GM23248 (cell line): ENCODE measurements at places on chromosomes 2 and 18. TPM values are rescaled to one million over a fixed set of nuclear protein-coding genes. Genes with fewer than 3 reads are reported as not detected.

- no peaks in the 10 kb centered on the region for H3K36me3 ChIP-seq
- no peaks in the 10 kb centered on the region for H3K4me1 ChIP-seq
- no peak overlapping the region for H3K27ac ChIP-seq
- H3K27me3 ChIP-seq = no peaks in the 10 kb centered on the region
- H3K4me3 ChIP-seq = no peak overlapping the region
Observed at GRCh38 chr2:167318581-167318980, 430.3 kb downstream of the XIRP2 start.

- no peaks in the 10 kb centered on the region for H3K27me3 ChIP-seq
- no peaks in the 10 kb centered on the region for H3K36me3 ChIP-seq
- H3K4me1 ChIP-seq = peaks cover 17% of the 10 kb centered on the region
- DNase-seq = peak; percentile 89
- H3K4me3 ChIP-seq = peak overlapping the region; percentile 38
- no peak overlapping the region for H3K27ac ChIP-seq
Observed at GRCh38 chr2:118830118-118830517, 17.3 kb downstream of the EN1 start.

DNA sequence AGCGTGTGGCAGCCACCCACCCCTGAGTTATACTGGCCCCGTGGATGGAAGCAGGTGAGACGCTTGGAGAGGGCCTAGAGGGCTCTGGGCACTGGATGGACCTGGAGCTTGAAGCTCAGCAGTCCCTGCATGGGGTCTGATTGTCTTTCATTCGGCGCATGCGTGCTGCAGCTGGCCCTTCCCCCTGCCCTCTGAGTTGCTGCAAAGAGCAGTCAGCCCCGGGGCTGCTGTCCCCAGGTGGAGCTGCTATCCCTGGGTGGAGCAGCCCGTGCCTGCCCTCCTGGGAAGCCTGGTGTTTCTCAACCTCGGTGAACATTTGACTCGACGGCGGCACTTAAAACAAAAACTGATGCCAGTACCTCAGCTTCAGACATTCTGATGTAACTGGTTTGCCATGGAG is 29.6 kb downstream of the IGFBP5 start:
- H3K27me3 ChIP-seq = no peaks in the 10 kb centered on the region
- H3K4me1 ChIP-seq = peaks cover 13% of the 10 kb centered on the region
- no peak overlapping the region for H3K27ac ChIP-seq
- no peaks in the 10 kb centered on the region for H3K36me3 ChIP-seq

FAM237A gene
- not detected in 2 replicates for total RNA-seq

DNA sequence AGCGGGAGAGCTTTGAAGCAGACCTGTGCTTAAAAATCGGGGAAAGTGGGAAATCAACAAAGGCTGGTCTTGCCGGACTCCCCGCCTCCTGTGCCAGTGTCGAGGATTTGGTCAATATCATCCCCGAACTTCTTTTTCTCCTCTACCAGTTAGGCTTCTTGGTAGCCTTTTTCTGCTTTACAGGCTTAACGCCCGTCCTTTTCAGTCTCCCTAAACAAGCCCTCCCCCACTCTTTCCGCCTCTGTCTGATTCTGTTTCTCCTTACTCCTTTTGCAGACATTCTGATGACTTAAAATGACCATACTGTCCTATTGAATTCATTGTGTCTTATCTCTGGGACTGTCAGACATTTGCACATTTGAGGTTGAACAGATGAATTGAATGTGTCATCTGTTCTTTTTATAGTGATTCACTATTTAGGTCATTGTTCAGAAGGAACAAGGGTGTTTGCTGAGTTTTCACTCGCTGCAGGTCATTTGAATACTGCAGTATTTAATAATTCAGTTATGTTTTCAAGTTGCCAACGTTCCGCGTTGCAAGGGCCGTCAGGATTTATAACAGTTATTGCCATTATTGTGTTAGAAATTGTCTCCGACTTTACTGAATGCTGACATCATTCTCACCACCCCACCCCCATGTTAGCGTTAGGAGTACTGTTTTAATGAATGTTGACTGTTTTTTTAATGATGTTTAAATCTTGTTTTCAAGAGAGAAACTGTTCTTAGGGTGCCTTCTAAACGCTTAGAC is 1.1 kb downstream of the ITGAV start:
- no peaks in the 10 kb centered on the region for H3K36me3 ChIP-seq
- H3K4me3 ChIP-seq = peak overlapping the region; percentile 92
- peak; percentile 72 for DNase-seq
- H3K27ac ChIP-seq = peak overlapping the region; percentile 78

DNA sequence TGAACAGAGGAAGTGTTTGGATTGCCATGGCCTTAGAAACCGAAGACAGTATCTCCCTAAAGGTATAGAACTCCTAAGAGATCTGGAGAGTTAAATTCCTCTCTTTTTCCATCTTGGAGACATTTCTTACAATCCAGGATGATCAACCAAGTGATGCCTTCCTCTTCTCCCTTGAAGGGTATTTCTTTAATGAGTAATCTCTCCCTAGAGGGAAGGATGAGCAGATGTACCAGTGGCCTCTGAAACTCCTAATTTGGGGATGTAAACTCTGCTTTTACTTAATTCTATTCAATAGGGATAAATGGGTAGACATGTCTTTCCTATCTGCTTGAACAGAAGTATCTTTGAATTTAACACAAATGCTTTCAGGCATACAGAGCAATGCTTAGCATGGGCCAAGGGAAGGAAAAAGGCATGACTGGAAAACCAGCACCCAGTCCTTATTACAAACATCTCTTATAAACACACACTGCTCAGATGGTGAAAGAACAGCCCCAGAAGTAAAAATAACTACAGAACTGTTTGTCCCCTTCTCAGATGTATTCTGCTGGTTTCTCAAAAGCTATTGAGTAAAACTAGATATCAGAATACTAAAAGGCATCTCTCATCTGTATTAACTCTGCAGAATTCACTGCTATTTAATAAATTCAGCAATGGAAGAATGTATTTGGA is 4.7 kb upstream of the THNSL2 start:
- H3K27me3 ChIP-seq = no peaks in the 10 kb centered on the region
- no peaks in the 10 kb centered on the region for H3K4me1 ChIP-seq
- no peak for DNase-seq
- no peaks in the 10 kb centered on the region for H3K36me3 ChIP-seq

MLPH gene
- total RNA-seq = 4.7 and 8.1 TPM in 2 replicates

FAM124B gene
- not detected in 2 replicates for total RNA-seq

GRCh38 chr2:9721344-9721743 is 90.5 kb upstream of the YWHAQ start:
- H3K27me3 ChIP-seq = no peaks in the 10 kb centered on the region
- H3K4me3 ChIP-seq = no peak overlapping the region
- no peaks in the 10 kb centered on the region for H3K4me1 ChIP-seq
- DNase-seq = no peak

IMPA2 gene
- total RNA-seq = 11.1 and 13.0 TPM in 2 replicates

GRCh38 chr2:104444889-104445288 is 409.0 kb upstream of the POU3F3 start:
- H3K27me3 ChIP-seq = no peaks in the 10 kb centered on the region
- H3K36me3 ChIP-seq = no peaks in the 10 kb centered on the region
- no peak for DNase-seq
- H3K4me1 ChIP-seq = no peaks in the 10 kb centered on the region

GRCh38 chr2:193943406-193943960 is 1713.5 kb upstream of the SLC39A10 start:
- no peak overlapping the region for H3K4me3 ChIP-seq
- DNase-seq = no peak
- no peaks in the 10 kb centered on the region for H3K4me1 ChIP-seq
- H3K27ac ChIP-seq = no peak overlapping the region
- no peaks in the 10 kb centered on the region for H3K36me3 ChIP-seq

- no peak overlapping the region for H3K27ac ChIP-seq
- H3K36me3 ChIP-seq = no peaks in the 10 kb centered on the region
Observed at GRCh38 chr2:60512062-60512622, 41.3 kb downstream of the BCL11A start.
